ENCODE measurements at places on chromosomes 2 and 18.

DNA sequence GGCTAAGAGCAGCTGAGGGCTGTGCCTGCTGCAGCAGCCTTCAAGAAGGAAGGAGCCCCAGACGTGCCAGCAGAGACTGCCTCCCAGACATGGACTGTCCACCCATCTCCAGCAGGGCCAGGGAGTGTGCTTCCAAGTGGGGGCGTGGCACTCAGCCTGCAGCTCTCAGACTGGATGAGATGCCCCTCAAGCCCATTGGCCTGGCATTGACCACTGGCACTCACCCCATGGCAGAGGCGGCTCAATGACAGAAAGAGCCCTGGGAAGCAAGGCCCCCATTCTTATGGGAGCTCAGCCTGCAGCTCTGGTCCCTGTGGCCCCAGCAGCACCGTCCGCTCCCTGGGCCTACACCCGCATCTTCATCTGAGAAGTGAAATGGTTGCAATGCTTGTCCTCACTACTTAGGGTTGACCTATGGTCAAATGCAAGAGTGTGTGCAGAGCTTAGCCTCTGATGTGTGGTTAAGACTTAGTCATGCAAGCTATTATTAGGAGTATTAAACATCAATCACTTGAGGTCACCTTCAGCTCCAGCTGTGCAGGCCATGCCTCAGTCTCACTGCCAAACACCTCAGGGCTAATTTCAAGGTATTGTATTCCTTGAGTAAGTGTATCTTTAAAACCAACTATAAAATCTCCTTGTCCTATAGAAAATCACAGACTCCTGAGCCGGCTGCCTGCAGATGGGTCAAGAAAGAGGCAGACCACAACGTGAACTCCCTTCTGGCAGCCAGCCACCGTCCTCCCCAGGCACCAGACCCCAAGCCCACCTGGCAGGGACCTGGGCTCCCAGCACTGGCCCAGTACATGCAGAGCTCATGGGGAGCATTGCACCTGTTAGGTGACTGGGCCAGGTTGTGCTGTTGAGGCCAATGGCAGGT lies 194.8 kb downstream of the NDUFA10 start:
- DNase-seq = no peak

- DNase-seq = no peak
Measured at GRCh38 chr18:70380915-70381896, 92.4 kb downstream of the SOCS6 start.

DNA sequence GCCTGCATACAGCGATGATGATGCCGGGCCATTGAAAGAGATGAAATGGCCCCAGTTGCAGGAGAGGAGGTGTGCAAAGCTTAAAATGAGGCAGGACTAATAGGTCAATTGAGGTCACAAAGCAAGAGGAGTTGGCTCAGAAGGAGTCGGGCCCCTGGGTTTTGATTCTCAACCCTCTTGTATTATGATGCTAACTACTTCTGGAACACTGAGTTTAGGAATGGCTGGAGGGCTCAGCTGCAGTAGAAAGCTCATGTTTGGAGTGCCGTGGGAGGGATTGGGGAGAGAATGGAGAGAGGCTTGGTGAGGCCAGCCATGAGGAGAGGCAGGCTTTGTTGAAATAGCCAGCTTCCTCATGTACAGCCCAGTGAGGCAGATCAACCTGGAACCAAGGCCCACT lies 4.8 kb downstream of the TNP1 start:
- no peak for DNase-seq

- DNase-seq = no peak
Measured at GRCh38 chr18:58355243-58355642, 273.6 kb downstream of the ALPK2 start.

GRCh38 chr18:23689031-23689615 lies at the start of gene LAMA3:
LAMA3 (plus strand) TSS chr18:23689453; CDS start chr18:23689684, 231 bp downstream.
- DNase-seq = peak; percentile 22

GRCh38 chr2:186950694-186951093 lies 101.7 kb upstream of the ZSWIM2 start:
- DNase-seq = no peak

DNA sequence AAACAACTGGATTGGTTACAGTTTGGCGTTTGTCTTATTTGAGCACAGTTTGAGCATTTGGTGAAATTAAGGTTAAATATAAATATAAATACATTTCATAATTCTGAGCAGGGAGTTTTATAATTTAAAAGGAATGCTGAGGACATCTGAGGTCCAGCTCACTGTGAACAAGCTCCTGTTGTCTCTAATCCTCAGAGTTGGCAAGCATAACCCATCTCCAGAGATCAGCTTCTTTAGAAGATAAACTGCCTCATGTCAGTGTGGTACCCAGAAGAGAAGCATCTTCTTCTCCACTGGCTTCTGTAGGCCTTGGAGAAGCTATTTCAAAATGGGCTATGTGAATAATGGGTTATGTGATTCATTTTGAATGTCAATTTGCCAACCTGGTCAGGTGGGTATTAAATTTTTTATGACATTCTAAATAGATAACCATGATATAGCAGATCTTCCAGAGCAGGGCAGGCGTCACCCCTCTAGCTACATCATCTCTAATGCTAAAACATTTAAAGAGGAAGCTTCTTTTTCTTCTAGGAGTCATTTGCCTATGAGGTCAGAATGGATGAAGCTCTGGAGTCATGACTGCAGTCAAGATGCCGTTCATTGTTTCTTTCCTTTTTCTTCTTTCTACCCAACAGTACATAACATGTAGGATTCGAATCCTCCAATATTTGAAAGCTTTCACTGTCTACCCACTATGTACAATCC lies 324.0 kb downstream of the RNF144A start:
- no peak for DNase-seq

GRCh38 chr2:86519349-86519748 lies 43.9 kb downstream of the CHMP3 start:
- DNase-seq = no peak

DNA sequence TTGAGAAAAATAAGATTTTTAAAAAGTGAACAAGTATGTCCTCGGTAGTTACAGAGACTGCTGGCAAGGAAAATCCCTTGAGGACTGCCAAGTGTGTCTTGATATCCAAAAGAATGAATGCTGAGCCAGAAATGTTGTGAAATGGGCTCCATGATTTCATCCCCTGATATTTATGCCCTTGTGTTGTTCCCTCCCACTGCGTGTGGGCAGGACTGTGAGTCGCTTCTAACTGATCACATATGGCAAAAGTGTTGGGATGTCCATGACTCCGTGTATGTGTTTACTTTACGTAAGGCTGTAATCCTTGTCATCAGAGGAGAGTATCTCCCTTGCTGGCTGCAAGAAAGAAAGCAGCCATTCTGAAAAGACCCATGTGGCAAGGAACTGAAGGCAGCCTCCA lies 285.1 kb downstream of the SS18 start:
- no peak for DNase-seq

DNA sequence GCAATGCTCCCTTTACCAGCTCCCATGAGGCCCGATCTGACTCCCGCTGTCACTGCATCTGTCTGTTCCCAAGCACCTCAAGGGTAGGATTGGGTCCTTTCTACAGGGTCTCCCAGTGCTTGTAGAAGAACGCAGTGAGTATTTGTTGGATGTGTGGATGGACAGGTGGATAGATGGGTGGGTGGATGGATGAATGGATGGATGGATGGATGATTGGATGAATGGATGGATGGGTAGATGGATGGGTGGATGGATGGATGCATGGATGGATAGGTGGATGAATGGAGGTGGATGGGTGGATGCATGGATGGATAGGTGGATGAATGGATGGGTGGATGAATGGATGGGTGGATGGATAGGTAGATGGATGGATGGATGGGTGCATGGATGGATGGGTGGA lies 91.6 kb downstream of the HS1BP3 start:
- no peak for DNase-seq

GRCh38 chr2:71156573-71156972 lies 26.1 kb downstream of the MPHOSPH10 start:
- no peak for DNase-seq

DNA sequence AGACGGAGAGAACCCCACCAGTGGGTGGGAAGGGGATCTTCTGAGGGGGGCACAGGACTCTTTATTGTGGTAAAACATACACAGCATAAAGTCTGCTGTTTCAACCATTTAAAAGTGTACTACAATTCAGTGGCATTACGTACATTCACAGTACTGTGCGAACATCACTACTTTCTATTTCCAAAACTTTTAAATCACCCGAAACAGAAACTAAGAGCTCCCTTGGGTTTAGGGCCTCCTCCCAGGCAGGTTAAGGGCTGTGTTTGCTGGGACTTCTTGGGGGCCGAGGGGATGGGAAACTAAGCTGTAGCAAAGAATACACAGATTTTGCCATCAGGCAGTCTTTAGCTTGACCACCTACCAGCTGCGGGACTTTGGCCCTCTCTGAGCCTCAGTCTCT lies 242.0 kb downstream of the HAUS1 start:
- no peak for DNase-seq

DNA sequence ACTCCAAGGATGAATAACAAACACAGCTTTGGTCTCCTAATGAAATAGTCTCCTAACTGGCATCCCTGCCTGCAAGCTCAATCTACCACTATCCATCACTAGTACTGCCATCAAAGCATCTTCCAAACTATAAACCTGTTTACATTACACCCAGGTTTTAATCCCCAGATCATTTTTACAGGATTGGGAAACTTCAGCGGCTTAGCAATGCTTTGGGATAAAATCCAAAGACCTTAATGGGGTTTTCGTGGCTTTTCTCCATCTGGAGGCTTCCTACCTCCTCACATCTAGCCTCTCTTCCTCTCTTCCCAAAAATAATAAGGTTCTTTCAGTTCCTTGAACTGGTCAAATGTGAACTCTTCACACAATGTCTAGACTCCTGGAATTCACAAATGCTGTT lies 92.2 kb upstream of the SETBP1 start:
- DNase-seq = no peak

DNA sequence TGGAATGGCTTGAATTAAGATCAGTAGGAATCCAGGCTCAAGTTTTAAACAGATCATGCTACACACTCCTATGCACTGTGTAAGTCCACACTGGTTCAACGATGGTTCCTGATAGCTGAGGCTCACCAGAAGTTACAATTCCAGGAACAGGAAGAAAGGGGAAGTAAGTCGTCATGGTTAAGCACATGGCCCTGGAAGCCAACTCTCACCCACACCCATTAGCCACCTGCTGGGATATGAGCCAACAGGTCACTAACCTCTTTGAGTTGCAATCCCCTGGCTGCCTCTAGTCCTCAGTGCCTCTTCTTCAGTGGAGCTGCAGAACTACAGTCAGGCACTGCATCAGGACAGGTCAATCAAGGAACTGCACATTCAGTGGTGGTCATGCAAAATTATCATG lies 133.5 kb downstream of the TMEM182 start:
- DNase-seq = no peak

GRCh38 chr2:12818416-12819102 lies 101.8 kb downstream of the TRIB2 start:
- no peak for DNase-seq

GRCh38 chr2:43605851-43606250 lies 10.0 kb upstream of the THADA start:
- DNase-seq = no peak

DNA sequence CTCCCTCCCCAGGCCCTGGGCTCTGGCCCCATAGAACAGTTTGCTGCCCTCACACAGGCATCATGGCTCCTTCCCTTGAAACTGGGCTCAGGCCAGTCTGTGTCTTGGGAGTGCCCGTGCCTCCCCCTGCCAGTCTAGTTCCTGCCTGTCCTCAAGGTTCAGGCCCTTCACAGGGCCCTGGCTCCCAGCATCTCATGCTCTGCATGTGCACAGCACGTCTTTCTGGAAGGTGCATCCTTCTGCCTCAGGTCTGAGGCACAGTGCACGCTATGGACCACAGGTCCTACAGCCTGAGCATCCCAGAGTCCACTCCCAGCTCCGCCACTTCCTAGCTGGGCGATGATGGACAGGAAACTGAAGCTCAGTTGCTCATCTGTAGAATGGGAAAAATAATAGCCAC lies 35.6 kb upstream of the FOSL2 start:
- DNase-seq = no peak

- DNase-seq = no peak
Measured at GRCh38 chr2:140695155-140695554, 1435.7 kb downstream of the LRP1B start.

DNA sequence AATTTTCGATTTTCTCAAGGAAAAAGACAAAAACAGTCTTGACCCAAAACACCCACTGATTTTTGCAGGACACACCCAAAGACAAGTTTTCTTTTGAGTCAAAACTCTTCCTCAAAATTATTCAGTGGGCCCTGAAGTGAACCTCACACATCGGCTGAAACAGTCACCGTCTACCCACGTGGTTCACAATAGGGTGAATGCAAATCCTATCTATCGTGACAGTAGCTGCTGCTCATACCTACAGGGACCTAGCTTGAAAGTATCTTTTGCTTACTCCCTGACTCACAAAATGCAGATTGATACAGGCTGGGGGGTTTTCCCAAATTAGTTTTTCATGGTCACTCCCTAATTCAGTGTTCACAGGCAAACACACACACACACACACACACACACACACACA lies 10.7 kb upstream of the CD226 start:
- DNase-seq = no peak

GRCh38 chr2:190137561-190137960 lies 75.0 kb upstream of the MSTN start:
- DNase-seq = no peak

DNA sequence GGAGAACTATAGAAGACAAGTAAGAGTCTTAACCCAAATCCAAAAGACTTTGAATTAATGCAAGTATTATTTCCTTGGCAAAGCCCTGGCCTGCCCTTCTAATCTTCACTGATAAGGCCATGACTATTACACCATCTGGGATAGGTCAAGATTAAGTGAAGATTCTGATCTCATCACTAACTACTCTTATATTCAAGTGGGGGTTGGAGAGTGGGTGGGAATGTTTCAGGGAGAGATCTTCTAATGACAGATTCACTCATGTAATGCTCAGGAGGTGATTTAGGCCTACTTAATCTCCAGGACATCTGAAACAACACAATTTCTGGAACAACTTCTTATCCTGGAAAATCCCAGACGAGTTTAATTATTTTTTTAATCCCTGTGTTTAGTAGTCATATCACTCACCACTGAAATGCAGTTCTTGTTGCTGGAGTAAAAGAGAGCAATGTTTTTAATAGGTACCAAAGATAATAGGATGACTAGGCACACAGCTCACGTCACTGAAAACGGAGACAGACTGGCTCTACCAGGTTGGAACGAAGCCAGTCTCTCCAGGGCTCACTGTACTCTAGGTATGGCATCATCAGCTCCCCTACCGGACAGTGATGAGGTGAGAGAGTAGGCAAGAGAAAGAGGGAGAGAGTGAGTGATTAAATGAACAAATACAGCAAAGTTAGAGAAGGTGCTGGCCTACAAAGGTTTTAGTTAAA lies 133.1 kb downstream of the NCKAP5 start:
- no peak for DNase-seq

DNA sequence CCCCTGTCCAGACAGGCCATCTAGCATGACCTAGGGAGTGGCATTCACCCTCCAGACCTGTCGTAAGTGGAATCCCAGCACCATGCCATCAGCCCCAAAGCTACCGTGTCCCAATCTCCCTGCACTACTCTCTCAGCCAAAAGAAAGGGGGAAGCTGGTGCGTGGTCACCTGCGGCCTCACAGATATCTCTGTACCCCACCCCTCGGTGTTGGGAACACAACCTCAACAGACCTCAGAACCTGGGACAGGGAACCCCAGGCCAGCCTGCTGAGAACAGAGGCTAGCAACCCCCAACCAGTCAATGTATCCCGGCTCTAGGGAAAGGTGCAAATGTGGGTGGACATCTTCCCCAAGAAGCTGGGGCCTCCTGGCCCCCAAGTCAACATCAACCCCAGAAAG lies 38.2 kb downstream of the LMAN2L start:
- no peak for DNase-seq
